ENCODE measurements at places on chromosomes 16 and 17. TPM values are rescaled to one million over a fixed set of nuclear protein-coding genes. Genes with fewer than 3 reads are reported as not detected.

Gene LDHD
- total RNA-seq: 0.55 TPM

Gene RMI2
- 5.6 TPM for total RNA-seq

GRCh38 chr16:67039260-67040020, 10.5 kb downstream of the CBFB start:
- DNase-seq: no peak

DNA sequence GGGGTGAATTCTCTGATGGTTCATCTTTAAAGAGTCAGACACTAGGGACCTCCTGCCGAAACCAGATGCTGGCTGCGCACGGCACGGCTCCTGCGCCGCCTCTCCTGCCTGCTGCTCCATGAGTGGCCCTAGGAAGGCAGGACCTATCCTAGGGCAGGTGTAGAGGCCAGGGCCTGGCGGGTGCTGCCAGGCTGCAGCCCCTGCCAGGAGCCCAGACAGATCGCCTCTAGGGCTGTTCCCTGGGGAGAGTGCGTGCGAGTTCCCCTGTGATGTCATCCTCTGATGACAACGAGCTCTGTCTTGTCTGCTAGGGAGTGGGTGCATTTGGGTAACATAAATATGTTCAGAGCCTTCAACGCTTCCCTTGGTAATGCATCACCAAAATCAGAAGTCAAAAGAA, 23.9 kb downstream of the SLC38A10 start:
- no peak for DNase-seq
